ENCODE measurements at places on chromosomes 4 and X.

- DNase-seq: peak; percentile 77
Observed at GRCh38 chrX:24479924-24480323, 14.8 kb downstream of the PDK3 start.

DNA sequence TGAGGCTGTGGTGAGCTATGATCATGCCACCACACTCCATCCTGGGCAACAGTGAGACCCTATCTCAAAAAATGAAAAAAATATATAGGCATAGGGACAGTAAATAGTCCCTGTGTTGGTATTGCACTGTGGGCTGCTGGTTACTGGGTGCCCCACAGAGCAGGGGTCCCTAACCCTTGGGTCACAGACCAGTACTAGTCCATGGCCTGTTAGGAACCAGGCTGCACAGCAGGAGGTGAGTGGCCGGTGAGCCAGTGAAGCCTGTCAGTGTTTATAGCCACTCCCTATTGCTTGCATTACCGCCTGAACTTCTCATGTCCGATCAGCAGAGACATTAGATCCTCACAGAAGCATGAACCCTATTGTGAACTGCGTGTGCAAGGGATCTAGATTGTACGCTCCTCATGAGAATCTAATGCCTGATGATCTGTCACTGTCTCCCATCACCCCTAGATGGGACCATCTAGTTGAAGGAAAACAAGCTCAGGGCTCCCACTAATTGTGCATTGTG lies 106.5 kb downstream of the TNIP2 start:
- peak; percentile 26 for DNase-seq

DNA sequence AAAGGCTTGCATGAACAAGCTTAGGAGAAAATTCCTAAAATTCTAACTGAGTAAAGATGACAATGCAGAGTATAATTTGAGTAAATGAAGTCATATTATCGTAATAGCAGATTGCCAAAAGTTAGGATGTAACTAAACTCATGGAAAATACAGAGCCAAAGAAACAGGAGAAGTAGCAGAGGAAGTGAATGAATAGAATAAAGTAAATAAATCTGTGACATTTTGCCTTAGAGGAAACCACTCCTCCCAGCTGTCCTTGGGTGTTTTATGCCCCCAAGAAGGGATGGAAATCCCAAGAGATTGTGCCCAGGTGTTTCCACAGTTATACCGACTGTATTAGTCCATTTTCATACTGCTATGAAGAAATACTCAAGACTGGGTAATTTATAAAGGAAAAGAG lies 1.9 kb upstream of the BMX start:
- DNase-seq: no peak

DNA sequence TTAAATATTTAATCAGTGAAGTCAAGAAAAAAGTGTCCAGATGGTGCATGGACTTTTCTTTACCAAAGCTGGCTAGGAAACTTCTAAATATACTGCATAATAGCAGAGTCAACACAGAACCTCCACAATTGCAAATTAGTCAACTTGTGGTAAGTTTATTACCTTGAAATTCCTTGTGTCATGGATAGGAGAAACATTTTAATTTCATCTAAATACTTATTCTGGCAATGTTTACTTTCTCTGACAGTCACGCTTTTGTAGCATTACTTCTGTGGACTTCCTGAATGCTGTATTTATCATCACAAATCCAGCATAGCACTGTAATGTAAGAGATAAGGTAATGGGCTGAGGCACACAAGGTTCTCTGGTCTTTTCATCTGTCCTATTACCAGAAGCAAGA lies 2266.1 kb downstream of the PCDH7 start:
- no peak for DNase-seq

- DNase-seq: no peak
Observed at GRCh38 chrX:139113708-139114107, 402.2 kb upstream of the FGF13 start.

GRCh38 chrX:48813644-48814043 lies 11.8 kb downstream of the HDAC6 start:
- no peak for DNase-seq

DNA sequence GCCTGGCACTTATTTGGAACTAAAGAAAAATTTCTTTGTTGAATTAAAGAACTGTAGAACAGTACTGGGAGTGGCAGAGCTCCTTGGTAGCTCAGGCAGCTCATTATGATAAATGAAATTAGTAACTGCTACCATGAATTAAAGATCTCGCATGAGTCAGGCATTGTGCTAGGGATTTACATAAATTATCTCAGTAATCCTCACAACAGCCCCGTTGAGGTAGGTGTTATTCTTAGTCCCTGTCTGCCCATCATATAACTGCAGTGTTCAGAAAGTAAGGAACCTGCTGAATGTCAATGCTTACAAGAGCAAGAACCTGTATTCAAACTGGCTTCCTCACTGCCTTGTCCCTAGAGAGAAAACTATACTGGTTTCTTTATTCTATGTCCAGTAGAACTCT lies 108.3 kb downstream of the NLGN4X start:
- DNase-seq: no peak
